ENCODE measurements at places on chromosomes 4 and X. TPM values are rescaled to one million over a fixed set of nuclear protein-coding genes. Genes with fewer than 3 reads are reported as not detected.

GRCh38 chr4:122838034-122838433, 11.4 kb downstream of the FGF2 start:
- peaks cover 9% of the 10 kb centered on the region for H3K4me1 ChIP-seq
- H3K36me3 ChIP-seq, result no peaks in the 10 kb centered on the region
- DNase-seq, result no peak
- no peak overlapping the region for H3K4me3 ChIP-seq

GRCh38 chrX:31168551-31168950, 96.7 kb upstream of the FTHL17 start:
- H3K36me3 ChIP-seq, result no peaks in the 10 kb centered on the region
- no peak overlapping the region for H3K4me3 ChIP-seq
- no peaks in the 10 kb centered on the region for H3K27me3 ChIP-seq
- no peak overlapping the region for H3K27ac ChIP-seq
- DNase-seq, result no peak

GRCh38 chrX:155056877-155057792, 13.8 kb downstream of the CMC4 start:
- peak; percentile 61 for DNase-seq
- H3K27me3 ChIP-seq, result no peaks in the 10 kb centered on the region
- peak overlapping the region; percentile 28 for H3K4me3 ChIP-seq
- H3K36me3 ChIP-seq, result peaks cover 61% of the 10 kb centered on the region

DNA sequence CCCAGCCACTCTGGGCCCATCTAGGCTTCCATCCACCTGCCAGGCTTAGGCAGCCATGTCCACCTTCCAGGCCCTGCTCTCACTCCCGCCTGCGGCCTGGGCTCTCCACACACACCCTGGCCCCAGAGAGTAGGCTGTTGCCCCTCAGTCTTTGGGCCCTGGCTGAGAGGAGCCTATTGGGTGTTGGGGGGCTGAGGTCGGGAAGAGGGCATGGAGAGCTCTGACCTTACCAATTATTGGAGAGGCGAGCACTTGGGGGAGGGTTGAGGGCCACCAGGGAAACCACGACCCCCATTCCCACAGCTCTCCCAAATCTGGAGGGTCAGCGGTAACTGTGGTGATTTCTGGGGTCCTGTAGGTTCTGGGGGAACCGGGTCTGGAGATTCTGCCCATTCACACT, 38.2 kb downstream of the HTRA3 start:
- DNase-seq, result no peak
- no peak overlapping the region for H3K27ac ChIP-seq
- H3K4me3 ChIP-seq, result no peak overlapping the region
- H3K36me3 ChIP-seq, result no peaks in the 10 kb centered on the region
- peaks cover 32% of the 10 kb centered on the region for H3K4me1 ChIP-seq
- H3K27me3 ChIP-seq, result no peaks in the 10 kb centered on the region

DNA sequence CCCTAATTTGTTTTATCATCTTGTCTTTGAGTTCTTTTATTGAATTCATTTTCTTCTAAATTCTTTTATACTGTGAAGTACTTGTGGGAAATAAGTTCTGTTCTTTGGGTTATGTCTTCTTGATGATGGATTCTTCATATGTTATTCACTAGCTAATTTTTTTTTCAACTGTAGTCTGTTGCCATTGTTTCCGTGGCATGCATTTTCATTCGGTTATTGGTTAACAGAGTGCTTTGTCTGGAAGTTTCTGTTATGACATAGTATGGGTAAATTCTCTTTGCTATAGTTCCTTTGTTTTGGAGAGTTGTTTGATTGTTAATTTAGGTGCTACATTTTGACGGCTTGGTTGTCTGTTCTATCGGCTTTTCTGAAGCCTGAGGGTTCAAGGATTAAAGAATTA, 184.9 kb upstream of the AADAT start:
- H3K4me1 ChIP-seq, result no peaks in the 10 kb centered on the region
- H3K36me3 ChIP-seq, result no peaks in the 10 kb centered on the region
- H3K4me3 ChIP-seq, result no peak overlapping the region

DNA sequence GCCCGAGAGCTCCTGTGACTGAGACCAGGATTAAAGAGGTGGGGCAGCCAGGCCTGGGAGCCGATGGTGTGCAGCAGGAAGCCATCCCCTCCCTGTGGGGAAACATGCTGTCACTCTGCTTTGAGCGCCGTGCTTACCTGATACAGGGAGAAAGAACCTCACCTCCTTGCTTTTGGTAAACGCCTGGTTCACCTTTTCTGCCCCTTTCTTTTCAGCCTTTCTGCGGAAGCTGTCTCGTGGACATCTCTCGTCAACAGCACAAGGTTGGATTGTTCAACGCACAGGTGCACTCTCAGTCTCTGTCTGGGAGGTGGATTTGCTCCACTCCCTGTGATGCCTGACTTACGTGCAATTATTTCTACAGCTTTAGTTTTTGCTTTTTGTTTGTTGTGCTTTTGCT, 12.0 kb downstream of the ZFYVE28 start:
- no peaks in the 10 kb centered on the region for H3K36me3 ChIP-seq
- no peak for DNase-seq
- no peak overlapping the region for H3K4me3 ChIP-seq
- no peak overlapping the region for H3K27ac ChIP-seq
- no peaks in the 10 kb centered on the region for H3K27me3 ChIP-seq

- H3K4me1 ChIP-seq, result no peaks in the 10 kb centered on the region
- no peaks in the 10 kb centered on the region for H3K36me3 ChIP-seq
- no peak overlapping the region for H3K27ac ChIP-seq
- H3K4me3 ChIP-seq, result no peak overlapping the region
- no peak for DNase-seq
- no peaks in the 10 kb centered on the region for H3K27me3 ChIP-seq
These were observed 103.4 kb downstream of the DDIT4L start for GRCh38 chr4:100086766-100087431.

- DNase-seq, result no peak
- no peak overlapping the region for H3K4me3 ChIP-seq
- no peaks in the 10 kb centered on the region for H3K27me3 ChIP-seq
- H3K36me3 ChIP-seq, result no peaks in the 10 kb centered on the region
- H3K27ac ChIP-seq, result no peak overlapping the region
- no peaks in the 10 kb centered on the region for H3K4me1 ChIP-seq
These were observed 9.7 kb upstream of the TSR2 start for GRCh38 chrX:54430519-54430918.

DNA sequence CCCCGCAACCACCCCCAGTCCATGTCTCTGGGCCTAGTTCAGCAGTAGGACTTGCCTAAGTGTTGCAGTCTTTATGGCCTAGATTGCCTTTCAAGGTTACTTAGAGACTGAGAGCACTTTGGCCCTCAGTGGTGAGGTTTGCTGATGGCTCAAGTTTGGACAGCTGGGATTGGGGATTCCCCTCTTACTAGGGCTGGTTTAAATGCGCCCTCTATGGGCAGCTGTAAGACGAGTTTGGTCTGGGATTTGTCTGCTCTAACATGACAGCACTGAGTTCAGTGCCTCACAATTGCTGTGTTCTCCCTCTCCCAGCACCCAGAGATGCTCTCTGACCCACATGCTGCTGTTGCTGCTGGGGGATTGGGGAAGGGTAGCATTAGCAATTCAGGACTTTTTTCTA, 23.1 kb downstream of the DACH2 start:
- no peaks in the 10 kb centered on the region for H3K4me1 ChIP-seq
- H3K4me3 ChIP-seq, result no peak overlapping the region
- DNase-seq, result no peak

DNA sequence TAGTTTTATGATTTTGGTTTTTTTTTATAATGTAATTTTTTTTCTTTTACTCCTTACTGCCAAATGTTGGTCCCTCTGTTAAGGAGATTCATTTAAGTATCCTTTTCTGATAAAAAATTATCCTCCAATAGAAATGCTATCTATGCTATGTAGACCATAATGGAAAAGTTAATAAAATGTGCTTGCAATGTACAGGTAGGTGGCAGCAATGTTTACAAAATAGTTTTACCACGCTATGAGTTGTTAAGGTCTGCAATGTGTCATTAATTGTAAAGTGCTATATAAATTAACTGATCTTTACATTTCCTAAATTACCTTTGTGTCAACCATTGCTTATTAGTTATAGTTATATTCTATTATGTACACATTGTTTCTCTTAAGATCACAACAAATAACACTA, 3.8 kb upstream of the CENPC start:
- no peak overlapping the region for H3K27ac ChIP-seq
- peaks cover 11% of the 10 kb centered on the region for H3K4me1 ChIP-seq
- H3K4me3 ChIP-seq, result no peak overlapping the region
- H3K36me3 ChIP-seq, result no peaks in the 10 kb centered on the region
- DNase-seq, result no peak
- H3K27me3 ChIP-seq, result no peaks in the 10 kb centered on the region

- H3K27ac ChIP-seq, result no peak overlapping the region
- no peaks in the 10 kb centered on the region for H3K36me3 ChIP-seq
- peak; percentile 26 for DNase-seq
- no peak overlapping the region for H3K4me3 ChIP-seq
- no peaks in the 10 kb centered on the region for H3K27me3 ChIP-seq
These were observed 276.7 kb upstream of the KLF3 start for GRCh38 chr4:38387348-38387747.

GRCh38 chr4:72136429-72136828, 104.6 kb downstream of the NPFFR2 start:
- no peak overlapping the region for H3K4me3 ChIP-seq
- H3K27me3 ChIP-seq, result no peaks in the 10 kb centered on the region
- H3K36me3 ChIP-seq, result no peaks in the 10 kb centered on the region
- DNase-seq, result no peak
- H3K4me1 ChIP-seq, result no peaks in the 10 kb centered on the region
- no peak overlapping the region for H3K27ac ChIP-seq

GRCh38 chr4:66741081-66741480, 804.2 kb downstream of the CENPC start:
- H3K4me1 ChIP-seq, result no peaks in the 10 kb centered on the region
- H3K36me3 ChIP-seq, result no peaks in the 10 kb centered on the region
- H3K27ac ChIP-seq, result no peak overlapping the region
- H3K27me3 ChIP-seq, result no peaks in the 10 kb centered on the region

- no peak for DNase-seq
- H3K36me3 ChIP-seq, result no peaks in the 10 kb centered on the region
- H3K27me3 ChIP-seq, result no peaks in the 10 kb centered on the region
- no peak overlapping the region for H3K4me3 ChIP-seq
These were observed 480.0 kb upstream of the RPS6KA3 start for GRCh38 chrX:20746690-20747089.

- no peaks in the 10 kb centered on the region for H3K4me1 ChIP-seq
- no peak overlapping the region for H3K4me3 ChIP-seq
- H3K27ac ChIP-seq, result no peak overlapping the region
- no peak for DNase-seq
- no peaks in the 10 kb centered on the region for H3K27me3 ChIP-seq
- H3K36me3 ChIP-seq, result no peaks in the 10 kb centered on the region
These were observed 17.4 kb downstream of the CCNG2 start for GRCh38 chr4:77174426-77174825.

GRCh38 chr4:385934-386707, 48.5 kb downstream of the ZNF141 start:
- H3K36me3 ChIP-seq, result no peaks in the 10 kb centered on the region
- DNase-seq, result no peak
- no peak overlapping the region for H3K27ac ChIP-seq

GRCh38 chr4:165493359-165493758, 114.6 kb downstream of the CPE start:
- H3K36me3 ChIP-seq, result peaks cover 5% of the 10 kb centered on the region
- H3K27me3 ChIP-seq, result no peaks in the 10 kb centered on the region
- H3K27ac ChIP-seq, result no peak overlapping the region
- no peak overlapping the region for H3K4me3 ChIP-seq
- DNase-seq, result peak; percentile 74

- H3K4me3 ChIP-seq, result no peak within 1 kb of the TSS
- no peak within 1 kb of the TSS for H3K27ac ChIP-seq
- H3K4me1 ChIP-seq, result no peaks in the 10 kb centered on the region
- peaks cover 2% of the 10 kb centered on the region for H3K27me3 ChIP-seq
These were observed at the start of gene ERAS for GRCh38 chrX:48826135-48826875. TSS of gene ERAS (plus strand) at chrX:48826513. CDS start at chrX:48829124, 2,611 bp downstream.

GRCh38 chrX:48101443-48101842, 29.0 kb upstream of the SPACA5B start:
- no peak for DNase-seq
- no peak overlapping the region for H3K4me3 ChIP-seq
- H3K4me1 ChIP-seq, result no peaks in the 10 kb centered on the region
- no peaks in the 10 kb centered on the region for H3K27me3 ChIP-seq
- no peaks in the 10 kb centered on the region for H3K36me3 ChIP-seq
- H3K27ac ChIP-seq, result no peak overlapping the region

- H3K4me3 ChIP-seq, result no peak overlapping the region
- DNase-seq, result no peak
- H3K27me3 ChIP-seq, result no peaks in the 10 kb centered on the region
- H3K4me1 ChIP-seq, result peaks cover 8% of the 10 kb centered on the region
- H3K36me3 ChIP-seq, result no peaks in the 10 kb centered on the region
- no peak overlapping the region for H3K27ac ChIP-seq
These were observed 8.1 kb upstream of the RPGR start for GRCh38 chrX:38335382-38335781.

- no peaks in the 10 kb centered on the region for H3K36me3 ChIP-seq
- H3K27me3 ChIP-seq, result no peaks in the 10 kb centered on the region
- H3K27ac ChIP-seq, result no peak overlapping the region
- peaks cover 12% of the 10 kb centered on the region for H3K4me1 ChIP-seq
- no peak overlapping the region for H3K4me3 ChIP-seq
These were observed 7.6 kb downstream of the SLC2A9 start for GRCh38 chr4:10013722-10014121.

GRCh38 chr4:40065010-40065409, 8.4 kb downstream of the N4BP2 start:
- peaks cover 3% of the 10 kb centered on the region for H3K36me3 ChIP-seq

DNA sequence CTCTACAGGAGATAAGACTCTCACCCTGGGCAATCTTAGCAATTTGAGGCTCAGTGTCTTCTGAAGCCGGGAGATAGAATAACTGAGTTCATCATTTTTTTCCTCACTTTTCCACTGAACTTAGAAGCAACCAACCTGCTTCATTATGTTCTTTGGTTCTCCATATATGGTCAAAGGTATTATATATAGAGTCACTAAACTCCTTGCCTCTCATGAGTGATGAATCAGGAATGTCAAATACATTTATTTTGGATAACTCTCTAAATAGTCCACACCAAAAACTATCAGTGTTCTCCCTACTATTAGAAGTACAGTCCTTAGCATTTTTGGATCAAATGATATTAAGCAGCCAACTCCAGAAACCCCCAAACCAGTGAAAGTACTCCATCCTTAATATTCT, 421.5 kb upstream of the EPHA5 start:
- H3K36me3 ChIP-seq, result no peaks in the 10 kb centered on the region
- H3K4me1 ChIP-seq, result no peaks in the 10 kb centered on the region
- DNase-seq, result no peak
- no peak overlapping the region for H3K27ac ChIP-seq
- no peaks in the 10 kb centered on the region for H3K27me3 ChIP-seq
- no peak overlapping the region for H3K4me3 ChIP-seq

GRCh38 chr4:136850446-136850845, 681.8 kb downstream of the PCDH18 start:
- no peaks in the 10 kb centered on the region for H3K36me3 ChIP-seq
- DNase-seq, result no peak
- no peaks in the 10 kb centered on the region for H3K27me3 ChIP-seq
- H3K4me1 ChIP-seq, result no peaks in the 10 kb centered on the region

Gene MAGEA2B
- total RNA-seq, result not detected

Gene PASD1
- not detected for total RNA-seq

Gene CD40LG
- not detected for total RNA-seq

Gene GATA1
- total RNA-seq, result not detected

Gene SOX3
- total RNA-seq, result not detected

Gene TMEM150C
- 14.3 TPM for total RNA-seq

Gene NEUROG2
- total RNA-seq, result not detected

Gene FAM200B
- 38.7 TPM for total RNA-seq

Gene CABS1
- total RNA-seq, result not detected

Gene FGF13
- 2.2 TPM for total RNA-seq

Gene RGN
- 25.4 TPM for total RNA-seq

Gene SSX2
- not detected for total RNA-seq

Gene ITIH6
- not detected for total RNA-seq

Gene VSIG1
- not detected for total RNA-seq

Gene OTUD6A
- not detected for total RNA-seq

Gene NLGN3
- 0.46 TPM for total RNA-seq

Gene TRAM1L1
- total RNA-seq, result 0.77 TPM

Gene CENPVL1
- not detected for total RNA-seq

Gene POU4F2
- not detected for total RNA-seq
